NCI-H1417 (cell line): ENCODE measurements at places on chromosomes 2 and 18.

GRCh38 chr18:26482569-26482968 is 65.8 kb downstream of the KCTD1 start:
- DNase-seq: no peak

- no peak for DNase-seq
Measured at GRCh38 chr2:23756593-23757292, 170.2 kb downstream of the ATAD2B start.

GRCh38 chr2:12326449-12327190 is 390.1 kb upstream of the TRIB2 start:
- DNase-seq: peak; percentile 35

- peak; percentile 56 for DNase-seq
Measured at GRCh38 chr2:134359367-134360081, 105.7 kb downstream of the MGAT5 start.

GRCh38 chr18:37381554-37381953 is 184.0 kb downstream of the CELF4 start:
- DNase-seq: no peak

DNA sequence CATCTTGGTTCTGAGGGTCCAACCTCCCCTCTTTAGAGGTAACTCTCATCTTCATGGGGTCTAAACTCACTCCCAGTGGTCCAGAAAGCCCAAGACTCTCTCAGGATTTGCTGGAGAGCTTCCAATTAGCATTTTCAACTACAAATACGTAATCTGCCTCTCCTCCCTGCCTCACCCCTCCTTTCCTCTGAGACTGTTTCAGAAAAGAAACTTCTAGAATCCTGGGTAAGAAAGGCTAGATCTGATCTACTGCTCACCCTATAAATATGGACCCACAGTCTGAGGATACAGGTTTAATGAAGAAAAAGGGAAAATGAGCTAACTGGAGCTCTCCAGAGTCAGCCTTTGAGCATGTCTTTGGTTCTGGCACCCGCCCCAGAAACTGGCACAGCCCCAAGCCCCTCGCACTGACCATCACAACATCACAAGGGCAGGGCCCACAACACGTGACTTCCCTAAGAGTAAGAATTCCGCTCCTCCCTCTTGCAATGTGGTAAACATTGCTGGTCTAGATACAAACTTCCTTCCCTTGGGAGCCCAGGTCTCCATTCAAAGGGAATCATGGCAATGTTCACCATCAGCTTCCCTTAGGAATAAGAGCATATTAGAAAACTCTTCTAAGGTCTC is 21.7 kb upstream of the IHH start:
- DNase-seq: no peak

DNA sequence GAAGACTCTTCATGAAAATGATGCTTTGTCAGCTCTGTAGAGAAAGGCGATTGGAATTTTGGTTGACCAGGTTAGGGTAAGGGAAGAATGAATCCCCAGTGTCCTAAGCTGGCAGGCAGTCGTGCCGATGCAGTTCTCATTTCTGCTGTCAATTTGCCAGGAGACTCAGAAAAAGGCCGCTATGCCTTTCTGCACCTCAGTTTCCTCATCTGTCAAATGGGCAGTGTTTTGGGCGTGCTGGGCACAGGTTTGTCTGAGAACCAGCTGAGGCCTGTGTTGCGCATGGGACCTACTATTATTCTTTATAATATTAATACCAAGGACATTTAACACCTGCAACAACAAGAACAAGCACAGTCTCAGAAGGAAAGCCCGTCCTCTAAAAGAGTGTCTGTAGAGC is 50.3 kb downstream of the HPCAL1 start:
- no peak for DNase-seq

- DNase-seq: no peak
Measured at GRCh38 chr2:169775765-169776164, 22.9 kb upstream of the SSB start.
